Stimulated activated CD8-positive, alpha-beta memory T cell treated with anti-CD3 and anti-CD28 coated beads, Interleukin-15, amount 100 ng/mL, for 48 hours (primary cell): ENCODE measurements at places on chromosomes 2 and 18.

DNA sequence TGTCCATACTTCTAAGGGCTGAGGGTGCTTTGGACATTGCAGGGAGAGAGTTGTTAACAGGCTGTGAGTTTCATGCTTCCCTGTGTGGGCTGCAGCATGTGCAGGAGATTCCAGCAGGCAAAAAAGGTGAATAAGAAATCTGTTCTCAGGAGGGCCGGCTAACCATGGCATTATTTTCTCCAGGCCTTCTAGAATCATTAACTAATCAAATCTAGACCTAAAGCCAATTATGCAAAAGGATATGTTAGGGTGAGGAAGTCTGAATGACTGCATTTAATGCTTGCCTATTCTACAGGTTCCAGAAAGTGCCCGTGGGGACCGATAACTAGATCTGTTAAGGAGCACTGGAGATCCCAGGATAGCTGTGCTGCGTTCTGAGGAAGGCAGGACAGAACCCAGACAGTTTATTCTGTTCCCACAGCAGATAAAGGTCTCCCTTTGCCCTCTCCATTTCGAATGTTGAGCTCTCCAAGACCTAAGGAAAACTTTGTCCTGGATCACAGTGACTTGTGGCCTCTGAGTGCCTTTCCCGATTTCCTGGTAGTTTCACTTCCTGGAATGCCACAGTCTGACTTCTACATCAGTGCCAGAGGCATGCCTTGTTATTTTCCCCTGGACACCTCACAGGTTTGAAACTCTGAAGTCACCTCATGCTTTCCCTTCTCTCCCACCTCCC lies 50.0 kb upstream of the ZFP36L2 start:
- DNase-seq = no peak

DNA sequence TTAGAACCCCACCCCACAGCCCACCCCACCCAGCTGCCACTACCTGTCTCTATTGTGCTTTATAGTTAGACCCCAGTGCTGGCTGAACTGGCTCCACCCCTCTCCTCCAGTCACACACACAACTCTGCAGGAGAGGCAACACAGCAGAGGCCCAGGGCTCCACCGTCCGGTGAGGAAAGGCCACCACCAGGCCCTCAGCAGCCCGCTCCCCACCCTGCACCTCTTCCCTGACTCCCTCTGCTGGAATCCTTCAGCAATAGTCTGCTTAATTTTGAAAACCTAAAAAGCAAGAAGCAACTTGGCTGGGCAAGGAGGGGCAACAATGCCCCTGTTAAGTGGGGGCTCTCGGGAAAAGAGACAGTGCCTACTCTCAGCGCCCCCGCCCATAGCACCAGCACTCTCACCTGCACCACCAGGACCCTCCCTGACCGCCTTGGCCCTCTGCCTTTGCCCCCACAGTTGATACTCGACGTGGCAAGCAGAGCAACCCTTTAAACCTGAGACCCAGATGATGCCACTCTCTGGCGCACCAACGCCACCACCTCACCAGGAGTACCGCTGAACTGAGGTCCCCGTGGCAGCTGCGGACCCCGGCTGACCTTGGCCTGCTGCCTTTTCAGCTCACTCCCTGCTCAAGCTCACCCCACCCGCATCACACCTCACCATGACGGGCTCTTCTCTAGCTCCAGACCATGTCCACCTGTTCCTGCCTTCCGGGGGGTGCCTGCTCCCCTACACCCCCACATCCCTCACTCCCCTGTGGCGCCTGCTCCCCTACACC lies 45.7 kb downstream of the NDUFA10 start:
- no peak for DNase-seq

DNA sequence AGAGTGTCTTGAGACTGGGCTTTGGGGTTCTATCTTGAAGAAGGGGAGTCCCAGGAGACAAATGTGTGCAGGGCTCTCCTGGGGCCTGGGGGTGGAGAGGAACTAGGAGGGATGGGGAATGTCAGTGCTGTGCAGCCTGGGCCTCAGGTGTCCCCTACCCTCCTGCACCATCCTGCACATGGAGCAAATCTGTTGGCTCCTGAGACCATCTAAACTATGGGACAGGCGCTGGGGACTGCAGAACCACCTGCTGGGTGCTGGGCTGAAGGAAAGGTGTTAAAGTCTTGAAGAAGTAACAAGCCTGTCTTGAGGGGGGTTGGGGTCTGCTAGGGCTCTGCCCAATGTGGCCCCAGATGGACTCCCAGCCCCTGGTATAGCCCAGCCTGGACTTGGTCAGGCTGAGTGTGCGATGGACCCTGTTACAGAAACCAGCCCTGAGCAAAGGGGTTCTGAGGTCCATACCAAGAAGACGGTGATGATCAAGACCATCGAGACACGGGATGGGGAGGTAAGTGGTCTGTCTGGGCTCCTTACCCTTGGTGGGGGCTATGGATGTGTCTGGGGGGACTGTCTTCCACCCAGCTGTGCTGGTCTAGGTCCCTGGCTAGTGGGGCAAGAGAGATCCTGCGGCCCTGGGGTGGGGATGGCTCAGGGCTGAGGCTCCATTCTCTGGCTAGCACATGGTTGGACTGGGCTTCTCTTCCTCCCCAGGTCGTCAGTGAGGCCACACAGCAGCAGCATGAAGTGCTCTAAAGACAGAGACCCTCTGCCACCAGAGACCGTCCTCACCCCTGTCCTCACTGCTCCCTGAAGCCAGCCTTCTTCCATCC lies 7.3 kb downstream of the DES start:
- DNase-seq = no peak

DNA sequence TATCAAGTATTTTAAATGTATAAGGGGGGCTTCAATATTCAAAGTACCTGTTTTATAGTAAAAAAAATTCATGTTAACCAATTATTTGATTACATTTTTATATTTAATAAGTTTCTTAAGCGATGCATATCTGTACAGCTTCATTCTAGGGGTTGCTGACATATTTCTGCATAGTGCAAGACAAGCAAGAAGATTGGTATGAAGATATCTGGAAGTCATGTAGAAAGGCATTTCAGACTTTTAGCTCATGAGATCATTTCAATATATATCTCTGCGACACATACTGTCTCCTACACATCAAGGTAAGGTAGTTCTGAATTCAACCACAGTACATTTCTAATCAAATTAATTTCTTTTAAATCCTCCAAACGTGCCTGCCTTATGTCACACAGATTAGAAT lies 73.1 kb downstream of the MEMO1 start:
- no peak for DNase-seq

DNA sequence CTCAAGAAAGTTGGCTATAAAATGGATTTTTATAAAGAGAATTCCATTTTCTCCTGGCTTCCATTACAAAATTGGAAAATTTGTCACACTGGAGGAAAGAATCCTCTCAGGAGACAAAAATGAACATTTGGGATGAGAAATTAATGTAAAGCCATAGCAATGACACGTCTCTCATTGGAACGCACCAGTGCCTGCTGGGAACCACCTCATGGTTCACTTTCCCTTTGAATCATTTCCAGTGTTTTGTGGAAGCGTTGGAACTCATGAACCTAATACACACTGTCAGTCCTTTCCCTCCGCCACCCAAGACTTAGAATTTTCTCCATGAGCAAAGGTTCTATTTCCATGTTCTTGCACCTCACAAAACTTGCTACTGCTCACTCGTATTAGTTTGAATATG lies 21.0 kb upstream of the NRP2 start:
- no peak for DNase-seq

GRCh38 chr2:554444-554843 lies 122.8 kb downstream of the TMEM18 start:
- DNase-seq = no peak

GRCh38 chr2:207181526-207182274 lies 16.0 kb upstream of the KLF7 start:
- no peak for DNase-seq

GRCh38 chr2:201378496-201379397 lies 21.6 kb upstream of the FLACC1 start:
- DNase-seq = no peak

GRCh38 chr2:19786408-19787058 lies 115.2 kb downstream of the TTC32 start:
- DNase-seq = no peak

DNA sequence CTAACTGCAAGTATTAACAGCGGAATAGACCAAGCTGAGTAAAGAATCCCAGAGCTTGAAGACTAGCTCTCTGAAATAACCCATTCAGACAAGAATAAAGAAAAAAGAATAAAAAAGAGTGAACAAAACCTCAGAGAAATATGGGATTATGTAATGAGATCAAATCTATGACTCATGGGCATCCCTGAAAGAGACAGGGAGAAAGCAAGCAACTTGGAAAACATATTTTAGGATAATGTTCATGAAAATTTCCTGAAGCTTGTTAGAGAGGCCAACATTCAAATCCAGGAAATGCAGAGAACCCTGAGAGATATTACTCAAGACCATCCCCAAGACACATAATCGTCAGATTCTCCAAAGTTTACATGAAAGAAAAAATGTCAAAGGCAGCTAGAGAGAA lies 17.3 kb downstream of the PFN4 start:
- no peak for DNase-seq

- peak; percentile 22 for DNase-seq
Measured at GRCh38 chr2:63654959-63655358, 66.2 kb downstream of the MDH1 start.

DNA sequence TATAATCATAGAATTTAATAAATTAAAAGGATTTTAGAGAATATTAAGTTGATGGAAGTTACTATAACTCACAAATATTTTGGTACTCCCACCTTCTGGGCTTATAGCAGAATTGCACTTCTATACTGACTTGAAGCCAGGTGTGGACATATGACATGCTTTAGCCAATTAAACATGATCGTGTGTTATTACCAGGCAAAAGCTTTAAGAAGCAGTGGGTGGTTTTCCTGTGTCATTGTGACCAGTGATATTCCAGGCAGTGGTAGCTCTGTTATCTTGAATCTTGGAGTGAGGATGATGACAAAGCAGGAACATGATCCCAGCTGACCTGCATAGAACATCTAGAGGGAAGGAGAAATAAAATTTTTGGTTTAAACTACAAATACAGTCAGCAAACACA lies 370.9 kb upstream of the ZEB2 start:
- no peak for DNase-seq

DNA sequence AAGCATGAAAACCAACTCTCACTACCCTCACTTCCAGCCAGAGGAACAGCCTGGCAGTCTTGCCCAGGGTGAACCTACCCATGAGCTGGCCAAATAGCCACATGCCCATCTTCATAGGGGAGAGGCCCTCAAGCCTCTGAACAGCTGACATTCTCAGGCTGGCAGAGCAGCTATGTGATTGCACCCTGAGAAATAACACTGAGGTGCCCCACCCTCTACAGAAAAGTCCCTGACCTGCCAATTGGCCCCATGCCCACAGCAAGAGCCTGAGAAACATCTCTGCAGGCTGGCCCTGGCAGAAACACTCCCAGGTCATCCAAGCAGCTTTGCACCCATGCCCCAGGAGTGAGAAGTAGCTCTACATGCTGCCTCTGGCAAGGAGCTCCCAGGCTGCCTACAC lies 127.4 kb upstream of the OTX1 start:
- no peak for DNase-seq

GRCh38 chr2:158841850-158842249 lies 46.7 kb downstream of the DAPL1 start:
- DNase-seq = no peak

DNA sequence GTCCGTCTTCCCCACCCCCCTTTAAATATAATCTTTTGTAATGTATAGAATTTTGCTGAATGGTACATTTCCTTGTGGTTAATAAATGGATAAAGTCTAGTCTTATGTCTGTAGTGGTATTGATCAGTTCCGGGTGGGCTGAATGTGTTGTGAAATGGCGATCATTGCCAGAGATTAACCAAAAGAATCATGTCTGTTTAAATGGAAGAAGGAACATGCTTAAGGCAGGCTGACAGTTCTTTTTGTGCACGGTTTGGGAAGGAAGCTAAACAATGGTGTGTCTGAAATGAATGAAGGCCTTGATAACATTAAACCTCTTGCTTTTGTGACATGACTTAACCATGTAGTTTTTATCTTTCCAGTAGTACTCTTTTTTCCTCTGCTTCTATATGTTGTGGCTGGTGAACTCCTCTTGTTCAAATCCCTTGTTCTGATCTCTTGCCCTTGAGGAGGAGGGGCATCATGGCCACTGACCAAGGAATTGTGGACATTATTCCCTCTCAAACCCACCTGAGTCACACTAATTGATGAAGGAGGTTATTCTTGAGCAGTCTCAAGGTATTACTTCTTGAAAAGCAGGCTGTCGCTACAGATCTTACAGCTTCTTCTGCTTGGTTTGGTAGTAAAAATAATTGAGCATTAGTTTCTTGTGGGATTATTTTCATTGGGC lies 1.7 kb downstream of the ACVR2A start:
- no peak for DNase-seq

DNA sequence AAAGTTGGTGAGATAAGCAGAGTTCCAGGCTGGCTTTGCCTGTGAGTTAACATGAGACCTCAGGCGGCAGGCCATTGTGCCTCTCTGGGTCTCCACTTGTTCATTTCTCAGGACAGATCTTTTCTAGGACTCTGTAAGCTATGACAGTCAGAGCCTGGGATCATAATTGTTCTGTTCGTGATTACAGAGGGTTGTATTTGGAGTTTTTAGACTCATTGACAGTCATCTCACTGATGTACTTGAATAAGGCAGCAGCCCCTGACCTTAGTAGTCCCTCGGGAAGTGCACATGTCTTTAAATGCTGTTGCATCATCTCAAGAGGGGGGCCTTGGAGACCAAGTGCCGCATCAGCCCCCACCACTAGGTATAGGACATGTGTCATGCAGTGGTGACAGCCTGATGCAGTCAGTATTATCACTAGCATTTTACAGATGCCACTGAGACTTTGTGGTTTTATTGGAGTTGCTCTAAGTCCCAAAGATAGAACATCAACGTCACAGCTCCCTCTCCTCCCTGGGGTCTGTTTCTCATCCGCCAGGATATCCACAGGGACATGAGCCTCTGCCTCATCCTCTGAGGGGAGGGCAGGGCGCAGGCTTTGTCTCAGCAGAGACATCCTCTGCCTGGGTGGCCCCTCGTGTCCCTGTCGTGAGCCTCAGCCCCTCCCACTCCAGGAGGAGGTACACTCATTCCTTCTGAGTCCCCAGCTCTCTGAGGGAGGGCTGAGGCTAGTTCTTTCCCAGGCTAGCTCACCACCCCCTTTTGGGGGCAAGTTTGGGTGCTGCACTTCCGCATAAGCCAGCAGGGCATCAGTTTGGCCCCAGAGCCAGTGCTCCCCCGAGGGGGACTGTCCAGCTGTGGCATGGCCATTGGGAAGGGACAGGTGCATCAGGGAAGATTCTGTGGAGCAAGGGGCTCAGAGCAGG lies 14.1 kb downstream of the GLI2 start:
- no peak for DNase-seq

GRCh38 chr18:2108591-2108990 lies 462.7 kb downstream of the METTL4 start:
- DNase-seq = no peak

DNA sequence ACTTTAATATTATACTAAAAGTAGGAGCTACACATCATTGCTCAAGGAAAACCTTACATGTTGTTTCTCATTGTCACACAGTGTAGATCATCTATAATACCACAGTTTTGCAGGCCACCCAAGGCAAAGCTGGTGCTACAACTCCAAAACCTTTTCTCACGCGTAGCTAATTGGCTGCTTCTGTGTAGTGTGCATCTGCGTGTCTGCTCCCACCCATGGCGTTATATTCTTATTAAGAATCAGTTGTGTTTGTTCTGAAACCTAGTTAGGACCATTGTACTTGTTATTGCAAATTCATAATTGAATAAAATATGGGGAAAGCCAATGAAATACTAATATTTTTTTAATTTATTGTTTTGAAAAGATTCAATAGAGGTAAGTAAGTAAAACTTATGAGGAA lies 83.9 kb downstream of the RBM43 start:
- DNase-seq = no peak

- DNase-seq = no peak
Measured at GRCh38 chr2:217801711-217802110, 201.1 kb downstream of the TNS1 start.

- DNase-seq = no peak
Measured at GRCh38 chr18:49061991-49062831, 111.4 kb upstream of the SMAD7 start.
